Activated CD4-positive, alpha-beta T cell treated with anti-CD3 and anti-CD28 coated beads, Interleukin-2, amount 50 U/mL, for 4 hours (primary cell): ENCODE measurements at places on chromosomes 7 and 10.

DNA sequence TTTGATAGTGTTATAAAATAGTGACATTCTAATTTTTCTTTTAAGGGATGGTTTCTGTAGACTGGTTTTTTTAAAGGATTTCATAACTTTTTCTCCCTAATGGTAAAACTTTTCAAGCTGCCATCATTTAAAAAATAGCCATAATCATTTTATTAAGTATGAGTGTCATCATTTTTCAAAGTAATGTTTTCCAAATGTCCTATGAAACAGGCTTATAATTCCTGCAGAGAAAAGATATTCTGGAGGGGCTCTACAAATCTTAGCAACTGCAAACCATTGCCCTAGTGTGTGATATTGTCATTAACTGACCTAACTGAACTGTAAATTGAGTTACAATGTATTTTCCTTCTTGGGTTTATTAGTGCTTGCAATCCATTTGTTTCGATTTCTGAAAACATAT is 226.0 kb downstream of the BBS9 start:
- DNase-seq, result no peak

GRCh38 chr10:56679578-56679977 is 318.5 kb upstream of the ZWINT start:
- no peak for DNase-seq

DNA sequence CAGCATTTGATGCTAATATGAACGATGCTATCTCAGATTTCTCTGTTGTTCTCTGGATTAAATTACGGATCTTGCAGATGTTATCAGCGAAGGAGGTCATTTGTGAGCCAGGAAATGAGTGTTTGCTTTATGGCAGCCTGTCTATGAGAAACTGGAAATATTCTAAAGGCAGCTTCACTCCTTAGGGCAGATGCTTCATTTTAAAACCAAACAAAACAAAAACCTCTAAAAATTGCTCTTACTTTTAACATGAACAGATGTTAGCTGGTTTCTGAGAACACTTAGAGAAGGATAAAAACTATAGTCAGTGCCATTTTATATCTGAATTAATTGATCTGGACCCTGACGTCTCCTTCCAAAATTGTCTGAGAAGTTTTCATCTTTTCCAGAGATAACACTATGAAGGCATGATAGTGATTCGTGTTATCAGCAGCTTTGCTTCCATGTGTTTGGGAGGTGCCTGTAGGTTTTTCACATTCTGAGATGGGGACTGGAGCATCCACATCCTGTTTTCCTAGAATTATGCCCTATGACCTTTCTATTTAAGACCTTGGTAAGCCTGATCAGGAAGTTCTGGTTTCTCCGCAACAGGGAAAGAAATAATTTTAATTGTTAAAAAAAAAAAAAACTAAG is 53.1 kb downstream of the CPED1 start:
- no peak for DNase-seq

GRCh38 chr7:155279787-155280445 is 17.8 kb upstream of the INSIG1 start:
- no peak for DNase-seq

DNA sequence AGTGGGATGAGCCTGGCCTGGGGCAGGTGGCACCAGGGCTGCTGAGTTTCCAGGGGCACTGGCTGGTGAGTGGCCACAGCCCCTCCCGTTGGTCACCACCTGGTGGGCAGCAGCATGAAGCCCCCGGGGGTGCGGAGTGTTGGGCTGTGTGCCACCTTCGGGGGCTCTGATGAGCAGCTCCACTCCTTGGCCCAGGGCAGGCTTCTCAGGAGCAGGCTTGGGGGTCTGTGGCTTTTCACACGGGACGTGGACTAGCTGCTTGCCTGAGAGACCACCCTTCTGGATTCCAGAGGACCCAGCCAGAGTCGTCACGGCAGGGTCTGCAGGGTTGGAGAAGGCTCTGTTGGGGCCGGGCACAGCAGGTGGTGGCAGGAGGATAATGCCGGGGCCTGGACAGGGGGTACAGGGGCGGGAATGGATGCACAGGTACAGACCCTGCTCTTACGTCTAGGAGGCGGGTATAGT is 193.1 kb downstream of the ADARB2 start:
- DNase-seq, result no peak

DNA sequence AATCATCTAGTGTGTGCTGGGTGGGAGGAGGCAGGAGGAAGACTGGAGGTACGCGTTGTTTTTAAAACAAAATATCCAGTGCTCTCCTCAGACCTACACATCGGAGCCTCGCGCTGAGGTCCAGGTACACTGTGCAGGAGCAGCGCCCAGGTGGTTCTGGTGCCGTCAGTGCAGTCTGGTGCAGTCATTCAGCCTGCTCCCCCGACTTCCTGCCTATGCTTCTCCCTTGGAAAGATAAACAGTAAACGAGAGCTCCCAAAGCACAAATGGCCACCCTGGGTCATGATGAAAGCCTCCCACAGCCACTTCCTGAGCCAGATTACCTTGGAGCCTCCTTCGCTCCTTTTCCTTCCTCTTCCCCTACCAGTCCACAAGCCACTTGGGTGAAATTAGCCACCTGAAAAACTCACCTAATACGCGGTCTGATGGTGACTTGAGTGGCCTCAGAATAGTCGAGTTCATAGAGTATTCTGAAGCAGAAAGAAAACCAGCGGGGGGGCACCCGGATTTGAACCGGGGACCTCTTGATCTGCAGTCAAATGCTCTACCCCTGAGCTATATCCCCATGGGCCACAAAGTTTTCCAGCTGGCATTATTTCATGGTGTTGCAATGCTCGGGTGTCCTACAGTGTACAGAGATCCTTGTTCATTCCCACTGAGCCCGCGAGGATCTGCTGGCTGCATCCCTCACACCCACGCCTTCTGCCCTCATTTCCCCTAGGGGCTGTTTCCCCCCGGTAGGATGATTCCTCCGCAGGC is 82.5 kb downstream of the ZNF467 start:
- DNase-seq, result no peak

DNA sequence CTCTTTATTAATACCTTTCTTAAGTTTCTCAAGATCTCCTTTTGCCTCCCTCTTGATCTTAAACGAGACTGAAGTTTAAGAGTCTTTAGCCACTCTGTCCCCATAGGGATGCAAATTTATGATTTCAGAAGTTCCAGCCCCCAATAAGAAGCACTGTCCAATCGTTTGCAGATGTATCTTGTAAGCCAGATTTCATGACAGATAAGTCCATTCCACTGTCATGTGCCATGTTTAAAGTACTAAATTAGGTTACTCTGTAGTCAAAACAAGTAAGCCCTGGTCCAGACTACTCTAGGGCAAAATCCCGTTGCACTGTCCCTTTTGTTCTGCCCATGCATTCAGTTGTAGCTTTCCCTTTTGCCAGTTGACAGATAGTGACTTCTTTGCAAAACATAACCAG is 157.2 kb upstream of the KAT6B start:
- DNase-seq, result no peak

DNA sequence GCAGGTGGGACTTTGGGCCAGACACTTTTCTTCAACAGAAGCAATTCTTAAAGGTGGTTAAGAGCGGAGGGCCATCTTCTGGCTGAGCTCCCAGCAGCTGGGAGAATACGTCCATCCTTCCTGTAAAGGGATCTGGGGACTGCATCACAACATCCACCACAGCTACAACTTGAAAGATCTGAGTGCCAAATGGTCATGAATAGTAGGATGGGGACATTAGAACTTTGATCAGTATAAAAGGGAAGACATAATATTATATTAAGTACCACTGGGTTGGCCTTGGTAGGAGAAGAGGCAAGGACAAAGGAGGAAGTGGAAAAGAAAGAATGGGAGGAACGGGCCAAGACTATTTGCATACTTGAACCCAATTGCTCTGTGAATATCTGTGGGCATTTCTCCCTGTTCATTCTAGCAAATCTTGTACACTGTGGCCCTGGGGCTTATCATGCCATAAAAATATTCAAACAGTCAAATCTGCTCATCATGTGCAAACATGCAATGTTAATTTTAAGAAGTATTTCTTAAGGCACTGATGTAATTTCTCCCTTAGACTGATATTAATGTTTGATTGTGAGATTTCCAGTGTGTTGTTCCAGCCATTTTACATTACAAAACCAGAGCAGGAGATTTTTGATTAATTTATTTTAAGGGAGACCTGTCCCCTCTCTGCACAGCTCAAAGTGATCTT is 65.5 kb upstream of the CREB5 start:
- DNase-seq, result no peak

GRCh38 chr10:104284846-104285245 is 15.9 kb downstream of the GSTO2 start:
- no peak for DNase-seq

DNA sequence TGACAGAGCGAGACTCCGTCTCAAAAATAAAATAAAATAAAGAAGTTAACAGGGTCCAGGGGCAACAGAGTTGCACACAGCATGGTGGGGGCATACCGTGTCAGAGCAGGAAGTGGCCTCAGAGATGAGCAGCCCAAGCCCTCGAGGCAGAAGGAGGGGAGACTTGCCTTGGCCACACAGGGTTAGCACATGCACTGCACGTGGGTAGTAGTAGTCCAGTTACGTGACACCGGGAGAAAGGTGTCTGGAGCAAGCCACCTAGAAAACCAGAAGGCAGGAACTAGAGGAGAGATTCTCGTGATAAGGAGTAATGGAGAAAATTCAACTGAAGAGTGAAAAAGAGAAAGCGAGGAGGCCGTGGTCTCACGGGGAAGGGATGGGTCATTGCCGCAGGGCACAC is 9.8 kb upstream of the DENND2A start:
- DNase-seq, result no peak

DNA sequence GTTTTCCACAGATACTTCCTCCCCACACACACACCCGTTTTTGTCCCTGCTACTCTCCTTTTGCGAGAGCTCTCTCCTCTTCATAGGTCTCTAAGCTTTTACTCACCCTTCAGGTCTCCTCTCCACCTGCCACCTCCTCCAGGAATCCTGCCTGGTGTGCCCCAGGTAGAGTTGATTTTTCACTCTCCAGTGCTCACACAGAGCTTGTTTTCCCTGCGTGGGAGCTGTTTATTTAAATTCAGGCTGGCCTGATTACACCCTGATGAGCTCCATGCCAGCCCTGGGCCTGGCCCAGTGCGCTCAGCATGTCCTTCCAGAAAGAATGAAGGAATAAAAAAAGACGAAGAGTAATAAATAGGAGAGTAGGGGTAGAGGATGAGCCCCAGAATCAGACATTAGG is 7.5 kb upstream of the CLDN4 start:
- DNase-seq, result no peak

- no peak for DNase-seq
These were observed at the start of gene TUBB8 for GRCh38 chr10:48996-49395. Gene TUBB8, minus strand, starts transcription at chr10:49296. Its CDS starts 58 bp downstream, at chr10:49238.

DNA sequence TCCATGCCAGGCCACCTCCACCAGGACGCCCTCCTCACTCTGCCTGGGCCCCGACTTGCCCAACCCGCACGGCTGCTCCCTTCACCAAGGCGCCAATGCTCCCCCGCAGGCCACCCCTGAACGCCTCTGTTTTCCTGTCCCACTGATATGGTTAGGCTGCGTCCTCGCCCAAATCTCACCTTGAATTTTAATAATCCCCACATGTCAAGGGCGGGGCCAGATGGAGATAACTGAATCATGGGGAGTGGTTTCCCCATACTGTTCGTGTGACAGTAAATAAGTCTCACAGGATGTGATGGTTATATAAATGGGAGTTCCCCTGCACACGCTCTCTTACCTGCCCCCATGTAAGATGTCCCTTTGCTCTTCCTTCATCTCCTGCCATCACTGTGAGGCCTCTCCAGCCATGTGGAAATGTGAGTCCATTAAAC is 29.8 kb downstream of the RSU1 start:
- DNase-seq, result peak; percentile 68

DNA sequence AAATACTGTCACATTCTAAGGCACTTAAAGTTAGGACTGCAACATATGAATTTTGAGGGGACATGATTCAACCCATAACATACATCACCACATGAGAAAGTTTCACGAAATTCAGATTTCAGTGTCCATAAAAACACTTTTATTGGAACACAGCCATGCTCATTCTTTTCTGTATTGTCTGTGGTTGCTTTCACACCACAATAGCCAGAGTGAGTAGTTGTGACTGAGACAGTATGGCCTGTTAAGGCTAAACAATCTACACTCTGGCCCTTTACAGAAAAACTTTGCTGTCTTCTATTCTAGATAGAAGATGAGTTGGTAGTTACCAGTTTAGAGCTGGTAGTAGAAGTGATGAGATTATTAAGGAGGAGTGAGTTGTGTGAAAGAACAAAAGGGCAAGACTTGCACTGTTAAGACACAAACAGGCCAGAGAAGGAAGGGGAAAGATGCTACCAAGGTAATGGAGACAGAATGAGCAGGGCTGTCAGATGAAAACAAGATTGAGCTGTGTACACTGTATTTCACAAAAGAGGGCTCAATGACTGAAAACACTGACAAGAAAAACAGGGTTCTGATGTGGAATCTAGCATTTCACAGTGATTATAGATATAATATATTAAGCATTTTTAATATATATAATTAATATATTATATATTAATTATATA is 108.6 kb downstream of the PPP1R3A start:
- DNase-seq, result no peak

GRCh38 chr7:18212308-18212707 is 184.7 kb upstream of the PRPS1L1 start:
- DNase-seq, result no peak

DNA sequence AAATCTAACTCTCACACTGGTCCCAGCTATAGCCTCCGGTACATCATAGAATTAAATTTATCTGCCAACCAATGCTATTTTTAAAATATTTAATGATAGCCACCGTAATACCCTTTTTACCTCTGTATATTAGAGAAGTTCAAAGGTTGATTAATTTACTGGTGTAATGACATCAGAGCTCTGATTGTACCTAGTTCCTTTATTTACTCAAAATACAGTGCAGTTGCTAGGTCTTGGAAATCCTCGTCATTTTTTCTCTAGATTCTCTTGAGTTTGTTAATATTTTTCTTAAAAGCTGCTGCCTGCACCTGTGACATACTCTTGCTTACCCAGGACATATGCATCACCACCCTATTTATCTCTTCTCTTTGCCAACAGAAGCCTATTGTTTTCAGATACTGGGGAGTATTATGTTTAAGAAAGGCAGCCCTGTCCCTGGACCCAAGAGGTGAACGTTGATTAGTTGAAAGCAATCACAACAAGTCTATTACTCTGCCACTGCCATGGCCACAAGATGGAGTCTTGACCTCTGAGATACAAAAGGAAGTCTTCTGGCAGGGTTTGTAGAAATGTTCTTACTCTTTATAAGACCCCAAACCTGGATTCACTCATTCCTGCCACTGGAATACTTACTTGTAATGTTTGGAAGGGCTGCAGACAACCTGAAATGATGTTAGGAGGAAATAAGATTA is 25.6 kb upstream of the TMEM26 start:
- no peak for DNase-seq

- DNase-seq, result no peak
These were observed 8.8 kb downstream of the ACADSB start for GRCh38 chr10:123017421-123018165.

DNA sequence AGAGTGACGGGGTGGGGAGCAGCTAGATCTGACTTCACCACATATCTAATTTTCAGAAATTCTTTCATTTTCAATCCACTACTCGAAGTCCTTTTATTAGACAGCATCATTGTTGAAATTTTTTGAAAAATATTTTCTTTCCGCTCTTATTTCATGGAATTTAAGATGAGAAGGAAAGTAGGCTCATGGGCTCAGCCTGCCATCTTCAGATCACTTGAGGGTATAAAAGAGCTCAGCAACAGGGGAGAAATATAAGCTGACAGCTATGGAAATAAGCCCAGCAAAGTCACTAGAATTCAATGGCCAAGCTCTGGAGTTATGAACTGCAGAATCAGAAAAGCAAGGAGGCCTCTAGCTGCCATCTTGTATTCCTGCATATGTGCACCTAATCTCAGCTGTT is 389.1 kb downstream of the XPNPEP1 start:
- no peak for DNase-seq
